Effector memory CD4-positive, alpha-beta T cell (primary cell): ENCODE measurements at places on chromosomes 16 and 17.

DNA sequence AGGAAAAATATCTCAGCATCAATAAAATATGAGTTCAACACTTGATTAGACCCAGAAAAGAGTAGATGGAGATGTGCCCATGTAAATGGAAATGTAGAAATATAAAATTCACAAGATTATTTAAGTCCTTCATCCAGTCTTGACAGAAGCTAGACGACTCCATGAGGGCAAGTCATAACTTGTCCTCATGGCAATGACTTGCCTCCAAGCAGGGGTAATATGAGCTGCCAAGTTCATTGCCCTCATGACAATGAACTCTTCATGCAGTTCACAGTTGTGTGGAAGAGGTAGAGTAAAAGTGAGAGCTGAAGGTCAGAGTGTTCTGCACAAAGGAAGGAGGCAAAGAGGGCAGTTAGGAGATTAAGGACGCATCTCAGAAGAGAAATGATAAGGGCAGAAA, 22.3 kb downstream of the CDH11 start:
- DNase-seq = no peak

- DNase-seq = no peak
Observed at GRCh38 chr17:40963838-40964237, 2.9 kb downstream of the KRT39 start.

- DNase-seq = no peak
Observed at GRCh38 chr17:5762191-5762590, 177.9 kb upstream of the NLRP1 start.

GRCh38 chr16:252366-253337, 18.0 kb downstream of the FAM234A start:
- DNase-seq = no peak
